ENCODE measurements at places on chromosomes 4 and X.

DNA sequence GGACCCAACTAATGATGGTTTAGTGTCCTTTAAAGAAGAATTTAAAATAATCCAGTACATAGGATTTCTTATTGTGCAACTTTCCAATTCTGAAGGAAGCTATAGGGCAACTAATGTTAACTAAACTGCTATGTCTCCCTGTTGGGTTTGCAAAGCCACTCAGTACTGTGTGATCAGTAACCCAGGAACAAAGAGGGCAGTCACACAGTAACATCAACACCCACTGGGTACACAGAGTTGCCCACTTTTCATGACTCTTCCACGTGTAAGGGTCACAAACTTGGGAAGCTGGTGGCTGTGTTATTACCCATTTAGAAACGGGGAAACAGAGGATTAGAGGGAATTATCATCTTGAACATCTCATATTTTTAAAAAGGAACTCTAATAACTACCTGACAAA, 555.0 kb upstream of the DIPK2B start:
- no peak for DNase-seq

GRCh38 chr4:9384126-9384525, 21.2 kb downstream of the USP17L30 start:
- no peak for DNase-seq

- DNase-seq = no peak
Observed at GRCh38 chr4:81756973-81757372, 285.3 kb upstream of the RASGEF1B start.

- DNase-seq = no peak
Observed at GRCh38 chr4:142812091-142812490, 34.0 kb downstream of the INPP4B start.

GRCh38 chrX:69128588-69128987, 36.7 kb downstream of the PJA1 start:
- DNase-seq = no peak

DNA sequence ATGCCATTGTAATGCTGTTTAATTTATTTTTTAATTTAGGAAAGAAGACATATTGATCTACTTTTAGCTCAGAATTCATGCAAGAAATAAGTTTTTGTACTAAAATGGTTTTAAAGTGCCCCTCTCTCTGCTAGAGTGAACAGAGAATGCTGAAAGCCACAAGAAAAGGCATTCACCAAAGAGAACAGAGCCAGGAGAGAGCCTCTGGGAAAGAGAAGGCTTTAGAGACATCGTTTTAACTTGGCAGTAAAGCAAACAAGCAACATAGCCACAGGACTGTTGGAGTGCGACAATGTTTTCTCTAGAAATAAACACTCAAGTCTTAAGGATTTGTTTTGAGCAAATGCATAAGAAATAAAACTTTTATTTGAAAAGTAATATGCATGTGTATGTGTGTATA, 484.1 kb upstream of the CPEB2 start:
- no peak for DNase-seq

DNA sequence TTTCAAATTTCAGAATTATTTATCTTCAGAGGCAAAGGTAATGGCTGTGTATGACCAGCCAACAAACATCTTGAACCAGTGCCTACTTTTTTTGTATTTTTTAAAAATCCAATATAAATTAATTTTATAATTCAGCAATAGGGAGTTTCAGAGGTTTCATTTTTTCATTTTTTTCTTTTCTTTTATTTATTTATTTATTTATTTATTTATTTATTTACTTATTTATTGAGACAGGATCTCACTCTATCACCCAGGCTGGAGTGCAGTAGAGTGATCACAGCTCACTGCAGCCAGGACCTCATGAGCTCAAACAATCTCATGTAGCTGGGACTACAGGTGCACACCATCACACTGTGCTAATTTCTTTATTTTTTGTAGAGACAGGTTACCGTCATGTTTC, 250.5 kb downstream of the TMEM47 start:
- DNase-seq = no peak

DNA sequence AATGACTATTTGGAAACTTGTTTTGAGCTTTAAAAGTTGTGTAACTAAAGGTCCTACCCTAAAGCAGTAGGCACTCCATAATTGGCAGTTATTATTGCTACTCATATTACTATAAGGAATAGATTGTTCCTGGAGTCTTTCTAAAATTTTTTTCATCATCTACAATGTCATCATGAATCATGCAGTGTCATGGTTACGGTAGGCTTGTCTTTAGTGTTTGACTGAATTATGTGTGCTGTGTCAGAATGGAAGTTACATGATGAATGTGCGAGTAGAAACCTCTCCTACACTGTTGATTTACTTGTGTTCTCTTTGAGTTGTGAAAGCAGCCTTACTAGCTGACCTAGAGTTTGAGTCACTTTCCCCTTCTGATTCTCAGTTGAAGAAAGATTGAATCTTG, 1099.9 kb downstream of the RAPGEF2 start:
- DNase-seq = no peak

- DNase-seq = peak; percentile 31
Observed at GRCh38 chr4:78171482-78171881, 114.4 kb downstream of the FRAS1 start.

GRCh38 chrX:2262668-2263055, 238.1 kb downstream of the DHRSX start:
- no peak for DNase-seq

GRCh38 chr4:75786938-75787337, 62.6 kb downstream of the USO1 start:
- DNase-seq = no peak

- DNase-seq = no peak
Observed at GRCh38 chrX:113222305-113222704, 381.7 kb upstream of the AMOT start.

DNA sequence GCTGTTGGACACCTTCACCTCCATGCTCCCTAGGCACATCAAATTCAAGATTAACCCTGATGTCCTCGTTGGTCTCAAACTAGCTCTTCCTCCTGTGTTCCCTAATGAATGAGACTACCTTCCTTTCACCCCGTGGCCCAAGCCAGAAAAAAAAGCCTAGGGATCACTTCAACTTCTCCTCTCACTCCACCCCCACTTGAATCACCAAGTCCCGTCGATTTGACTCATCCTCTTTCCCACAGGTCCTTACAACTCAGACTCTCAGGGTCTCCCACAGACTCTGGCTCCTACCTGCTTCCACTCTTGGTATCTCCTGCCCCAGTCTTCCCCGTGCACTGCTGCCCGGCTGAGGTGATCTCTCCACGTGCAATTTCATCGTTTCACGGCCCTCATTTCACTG, 8.5 kb downstream of the SLC25A43 start:
- no peak for DNase-seq

DNA sequence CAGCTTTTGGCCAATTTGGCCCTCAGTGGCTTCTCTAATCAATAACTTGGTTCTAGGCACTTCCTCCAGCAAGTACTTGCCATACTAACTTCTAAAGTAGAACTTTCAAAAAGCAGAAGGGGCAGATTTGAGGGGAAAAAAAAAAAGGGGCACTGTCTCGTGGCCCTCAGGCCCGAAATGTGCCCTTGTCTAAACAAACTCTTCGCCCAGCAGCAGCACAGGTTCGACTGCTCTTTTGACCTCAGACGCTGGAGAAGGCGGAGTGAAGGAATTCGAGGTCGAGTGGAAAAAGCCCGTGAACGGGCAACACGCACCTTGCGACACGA, 775 bp downstream of the GRPEL1 start:
- no peak for DNase-seq

DNA sequence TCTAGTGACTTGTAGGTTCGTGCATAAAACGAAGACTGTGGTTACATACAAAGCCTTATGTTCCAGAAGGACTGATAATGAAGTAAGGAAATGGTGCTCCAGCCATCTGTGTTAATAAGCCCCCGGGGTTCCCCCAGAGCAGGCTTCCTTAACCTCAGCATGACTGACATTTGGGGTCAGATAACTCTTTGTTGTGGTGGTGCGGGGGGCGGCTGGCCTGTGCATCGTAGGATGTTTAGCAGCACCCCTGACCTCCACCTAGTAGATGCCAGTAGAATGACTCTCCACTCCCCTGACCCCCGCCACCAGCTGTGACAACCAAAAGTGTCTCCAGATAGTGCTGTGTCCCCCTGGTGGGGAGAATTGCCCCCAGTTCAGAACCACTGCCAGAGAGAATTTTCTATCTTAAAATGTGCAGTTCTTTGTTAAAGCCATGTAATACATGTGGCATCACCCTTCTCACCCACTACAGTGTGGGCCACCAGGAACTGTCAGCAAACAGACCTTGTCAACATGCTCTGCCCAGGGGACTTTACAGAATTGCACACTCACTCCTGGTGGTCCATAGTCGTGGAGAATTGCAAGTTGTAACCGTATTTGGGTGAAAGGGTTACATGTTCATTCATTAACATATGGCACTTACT, 7.5 kb downstream of the SH3KBP1 start:
- DNase-seq = no peak

DNA sequence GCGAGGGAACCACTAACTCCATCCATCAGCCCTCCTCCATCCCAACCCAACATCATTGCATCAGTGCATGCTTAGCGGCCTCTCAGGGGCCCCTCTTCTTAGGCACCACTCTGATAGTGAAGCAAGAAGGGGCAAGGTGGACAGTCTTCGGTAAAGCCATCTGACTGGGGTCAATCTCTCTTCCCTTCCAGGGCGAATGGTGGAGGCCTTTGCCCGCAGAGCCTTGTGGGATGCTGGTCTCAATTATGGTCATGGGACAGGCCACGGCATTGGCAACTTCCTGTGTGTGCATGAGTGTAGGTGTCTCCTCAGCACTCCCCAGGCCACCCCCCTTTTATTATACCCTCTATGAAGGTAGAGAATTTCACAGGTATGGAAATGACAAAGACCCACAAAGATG, 18.8 kb upstream of the SASH3 start:
- no peak for DNase-seq

DNA sequence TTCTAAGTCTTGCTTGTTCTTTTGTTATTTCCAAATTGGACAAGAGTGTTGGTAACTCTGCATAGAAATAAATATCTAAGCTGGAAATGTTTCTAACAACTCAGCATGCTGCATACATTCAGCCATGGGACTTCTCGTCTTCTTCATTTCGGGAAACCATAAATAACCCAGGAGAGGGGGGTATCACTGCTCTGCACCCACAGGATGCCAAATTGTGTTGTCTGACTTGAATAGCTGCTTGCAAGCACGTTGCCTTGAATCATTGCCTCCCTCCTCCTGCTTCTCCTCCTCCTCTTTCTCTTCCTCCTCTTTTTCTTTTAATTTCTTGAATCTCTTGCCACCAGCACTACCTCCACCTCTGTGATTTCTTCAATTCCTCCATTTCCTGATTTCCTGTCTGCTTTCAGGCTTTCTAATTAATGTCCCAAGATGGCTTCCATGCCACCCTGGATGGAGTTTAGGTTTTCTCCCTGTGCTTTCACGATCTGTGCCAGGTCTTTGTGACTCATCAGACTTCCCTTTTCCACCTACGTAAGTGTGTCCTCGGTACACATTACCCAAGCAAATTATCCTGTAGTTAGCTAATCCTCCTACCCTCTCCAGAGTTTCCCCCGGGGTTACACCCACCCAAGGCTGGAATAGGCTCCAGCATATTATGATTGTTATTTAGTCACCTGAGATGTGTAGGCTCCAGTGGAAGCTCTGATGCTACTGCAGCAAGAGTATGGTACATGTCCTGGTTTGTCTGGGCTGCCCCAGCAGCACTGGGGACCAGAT, 122.6 kb upstream of the VCX3B start:
- DNase-seq = no peak

- DNase-seq = no peak
Observed at GRCh38 chr4:140602714-140603113, 34.0 kb upstream of the UCP1 start.

- no peak for DNase-seq
Observed at GRCh38 chrX:48531358-48531959, 8.1 kb upstream of the TBC1D25 start.

GRCh38 chrX:9316096-9316495, 148.8 kb upstream of the TBL1X start:
- DNase-seq = no peak

- DNase-seq = no peak
Observed at GRCh38 chr4:144906181-144906925, 191.6 kb downstream of the ANAPC10 start.

DNA sequence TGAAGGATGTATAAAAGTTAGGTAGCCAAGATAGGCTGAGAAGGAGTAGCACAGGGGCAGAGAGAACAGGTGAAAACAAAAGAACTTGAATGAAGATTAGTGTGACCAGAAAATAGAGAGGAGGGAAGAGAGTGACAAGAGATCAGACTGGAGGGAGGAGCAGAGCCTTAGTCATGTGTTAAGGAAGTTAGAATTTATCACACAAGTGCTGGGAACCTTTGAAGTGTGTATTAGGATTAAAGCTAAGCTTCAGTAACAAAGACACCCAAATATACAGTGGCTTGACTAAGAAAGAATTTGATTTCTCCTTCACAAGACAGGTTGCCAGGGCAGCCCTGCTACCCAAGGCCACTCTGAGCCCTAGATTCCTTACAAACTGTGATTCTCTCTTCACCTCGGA, 10.7 kb upstream of the CCDC149 start:
- DNase-seq = no peak

GRCh38 chr4:7910952-7911578, 28.6 kb downstream of the AFAP1 start:
- no peak for DNase-seq

- DNase-seq = no peak
Observed at GRCh38 chr4:6408263-6408662, 64.2 kb downstream of the PPP2R2C start.

DNA sequence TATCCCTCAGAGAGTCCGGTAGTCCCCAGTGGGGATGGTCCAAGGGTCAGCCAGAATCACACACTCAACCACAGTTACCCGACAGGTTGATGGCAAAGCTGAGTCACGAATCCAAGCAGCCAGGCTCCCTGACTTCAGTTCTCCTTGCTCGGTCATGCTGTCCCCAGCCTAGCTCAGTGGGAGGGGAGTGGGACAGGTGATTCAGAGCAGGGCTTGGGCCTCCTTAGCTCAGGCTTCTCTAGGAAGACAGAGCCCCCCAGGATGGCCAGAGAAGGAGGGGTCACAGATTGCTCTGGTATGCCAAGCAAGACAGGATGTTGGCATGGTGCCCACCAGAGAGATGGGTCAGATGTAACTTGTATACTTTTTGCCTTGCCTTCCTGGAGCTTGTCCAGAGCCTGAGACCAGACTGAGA, 66.5 kb downstream of the EFNB1 start:
- DNase-seq = peak; percentile 60

- DNase-seq = no peak
Observed at GRCh38 chr4:169986369-169986768, 39.8 kb downstream of the MFAP3L start.

- DNase-seq = no peak
Observed at GRCh38 chr4:126611900-126612299, 1020.9 kb upstream of the INTU start.

DNA sequence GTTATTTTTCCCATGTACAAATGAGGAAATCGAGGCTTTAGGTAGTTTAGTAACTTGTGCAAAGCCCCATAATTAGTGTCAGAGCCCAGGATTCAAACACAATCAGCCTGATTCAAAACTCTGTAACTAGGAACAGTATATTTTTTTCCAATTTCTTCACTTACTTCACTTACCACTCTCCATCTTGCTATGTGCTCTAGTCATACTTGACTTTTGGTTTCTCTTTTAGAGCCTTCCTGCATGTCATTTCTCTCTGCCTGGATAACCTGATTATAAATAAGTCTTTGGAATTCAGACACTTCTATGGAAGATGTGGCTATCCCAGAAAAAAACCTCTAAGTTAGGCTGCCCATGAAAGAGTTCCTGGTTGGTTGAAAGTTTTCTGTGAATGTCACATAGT, 22.2 kb downstream of the SATL1 start:
- no peak for DNase-seq

Measured in dorsolateral prefrontal cortex (tissue), 122 donors.